ENCODE measurements at places on chromosomes 7 and 10.

GRCh38 chr10:26550774-26551526, 112.8 kb downstream of the APBB1IP start:
- no peak for DNase-seq

DNA sequence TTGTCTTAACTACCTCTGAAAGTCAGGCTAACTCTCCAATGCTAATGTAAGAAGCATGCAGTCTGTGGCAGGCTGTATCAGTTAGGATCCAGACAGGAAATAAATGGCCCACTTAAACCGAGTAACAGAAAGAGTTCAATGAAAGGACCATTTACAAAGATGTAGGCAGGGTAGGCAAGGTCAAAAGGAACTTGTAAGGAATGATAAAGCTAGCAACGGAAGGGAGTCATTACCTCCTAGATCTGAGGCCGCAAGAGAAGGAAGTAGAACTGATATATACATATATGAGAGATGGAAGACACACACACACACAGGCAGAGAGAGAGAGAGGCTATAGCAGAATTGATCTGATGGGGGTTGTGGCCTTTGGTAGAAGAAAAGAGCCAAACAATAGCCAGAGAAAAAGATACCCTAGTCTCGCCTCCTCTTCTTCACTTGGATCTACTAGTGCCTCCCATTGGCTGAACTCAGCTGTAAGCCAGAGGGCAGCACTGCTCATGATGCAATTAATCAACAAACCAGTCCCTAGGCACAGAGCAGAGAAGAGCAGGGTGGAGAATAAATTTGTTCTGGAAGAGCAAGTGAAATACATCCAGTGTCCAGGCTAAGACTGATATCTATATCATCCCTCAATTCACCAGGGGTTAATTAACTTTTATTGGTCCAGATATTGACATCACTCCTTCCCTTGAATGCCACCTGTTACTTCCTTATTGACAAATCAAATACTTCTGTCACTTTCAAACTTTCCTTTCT, 91.2 kb downstream of the LSMEM1 start:
- DNase-seq: no peak

DNA sequence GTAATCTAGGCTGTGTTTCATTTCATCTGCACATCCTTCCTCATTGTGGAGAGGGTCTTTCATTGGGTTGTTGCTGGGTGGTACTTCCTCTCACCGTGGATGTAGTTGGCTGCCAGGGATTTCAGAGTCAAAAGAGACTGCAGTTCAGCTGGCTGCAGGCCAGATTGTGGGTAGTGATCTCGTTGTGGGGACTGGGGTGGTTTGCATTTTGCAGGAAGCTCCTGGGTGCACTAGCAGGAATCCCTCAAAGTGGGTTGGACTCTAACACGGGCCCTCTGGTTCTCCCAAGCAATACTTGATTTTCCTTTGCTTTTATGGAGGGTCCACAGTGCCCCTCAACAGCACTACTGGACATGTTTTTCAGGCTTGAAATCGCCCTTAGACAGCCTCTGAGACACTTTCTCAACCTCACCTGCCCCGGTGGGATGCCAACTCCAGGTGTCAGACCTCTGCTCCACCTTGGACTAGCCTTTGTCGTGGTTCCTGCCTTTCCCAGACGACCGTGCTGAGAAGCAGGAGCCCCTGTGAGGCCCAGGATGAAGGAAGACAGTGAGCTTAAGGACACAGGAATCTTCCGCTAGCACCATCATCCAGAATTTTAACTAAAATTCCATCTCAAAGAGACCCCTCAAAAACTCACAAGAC, 23.9 kb upstream of the ZNF273 start:
- peak; percentile 37 for DNase-seq

DNA sequence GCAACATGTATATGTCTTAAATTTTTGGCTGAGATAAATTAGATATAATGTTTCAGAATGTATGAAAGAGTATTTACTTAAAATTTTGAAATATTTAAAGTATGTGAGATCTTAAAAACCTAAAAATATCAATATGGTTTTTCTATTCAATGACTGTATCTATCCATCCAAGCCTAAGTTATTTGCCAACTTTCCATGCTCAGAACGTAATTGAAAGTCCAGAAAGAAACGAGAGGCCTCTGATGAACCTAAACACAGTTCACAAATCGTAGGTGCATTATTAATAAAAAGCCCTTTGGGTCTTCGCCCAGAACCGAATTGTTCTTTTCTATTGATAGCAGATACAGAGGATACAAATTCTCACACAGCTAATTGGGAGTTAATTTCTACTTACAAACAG, 6.5 kb downstream of the SVIL start:
- no peak for DNase-seq

GRCh38 chr7:64037095-64037494, 8.1 kb upstream of the ZNF727 start:
- DNase-seq: no peak

DNA sequence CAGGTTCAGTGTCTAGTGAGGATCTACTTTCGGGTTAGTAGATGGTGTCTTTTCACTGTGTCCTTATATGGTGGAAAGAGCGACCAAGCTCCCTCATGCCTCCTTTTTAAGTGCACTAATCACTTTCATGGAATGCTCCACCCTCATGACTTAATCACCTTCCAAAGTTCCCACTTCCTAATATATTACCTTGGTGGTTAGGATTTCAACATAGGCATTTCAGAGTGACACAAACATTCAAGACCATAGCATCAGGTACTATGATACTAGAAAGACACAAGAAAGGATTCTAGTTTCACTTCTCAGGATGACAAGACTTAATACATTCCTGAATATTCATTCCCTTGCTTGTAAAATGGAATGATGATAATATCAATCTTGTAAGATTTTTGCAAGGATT, 119.1 kb upstream of the FAM3C start:
- no peak for DNase-seq

GRCh38 chr10:104521901-104522694, 119.0 kb upstream of the SORCS3 start:
- DNase-seq: no peak

GRCh38 chr7:99579956-99580777, 17.9 kb upstream of the TMEM225B start:
- no peak for DNase-seq

DNA sequence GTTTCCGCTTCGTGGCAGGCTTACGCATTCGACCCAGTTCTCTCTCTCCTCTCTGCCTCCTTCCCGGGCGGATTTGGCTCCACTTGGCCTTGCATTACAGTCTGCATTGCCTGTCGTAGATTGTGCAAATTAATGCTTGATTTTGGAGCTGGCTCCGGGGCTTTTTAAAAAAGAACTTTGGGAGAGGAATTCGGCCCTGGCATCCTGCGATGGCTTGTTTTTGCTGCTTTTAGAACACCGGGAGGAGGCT, 767 bp downstream of the EIF4EBP2 start:
- DNase-seq: peak; percentile 40

GRCh38 chr10:116272440-116273283, at the start of gene GFRA1:
TSS of gene GFRA1 (minus strand) at chr10:116273206. CDS start at chr10:116272029, 1,177 bp downstream.
- DNase-seq: no peak

- DNase-seq: no peak
Observed at GRCh38 chr7:150949971-150950491, 28.1 kb downstream of the KCNH2 start.

- peak; percentile 44 for DNase-seq
Observed at GRCh38 chr7:1087952-1088920, at the start of gene GPER1. TSS of gene GPER1 (plus strand) at chr7:1088113. CDS start at chr7:1091729, 3,616 bp downstream.

DNA sequence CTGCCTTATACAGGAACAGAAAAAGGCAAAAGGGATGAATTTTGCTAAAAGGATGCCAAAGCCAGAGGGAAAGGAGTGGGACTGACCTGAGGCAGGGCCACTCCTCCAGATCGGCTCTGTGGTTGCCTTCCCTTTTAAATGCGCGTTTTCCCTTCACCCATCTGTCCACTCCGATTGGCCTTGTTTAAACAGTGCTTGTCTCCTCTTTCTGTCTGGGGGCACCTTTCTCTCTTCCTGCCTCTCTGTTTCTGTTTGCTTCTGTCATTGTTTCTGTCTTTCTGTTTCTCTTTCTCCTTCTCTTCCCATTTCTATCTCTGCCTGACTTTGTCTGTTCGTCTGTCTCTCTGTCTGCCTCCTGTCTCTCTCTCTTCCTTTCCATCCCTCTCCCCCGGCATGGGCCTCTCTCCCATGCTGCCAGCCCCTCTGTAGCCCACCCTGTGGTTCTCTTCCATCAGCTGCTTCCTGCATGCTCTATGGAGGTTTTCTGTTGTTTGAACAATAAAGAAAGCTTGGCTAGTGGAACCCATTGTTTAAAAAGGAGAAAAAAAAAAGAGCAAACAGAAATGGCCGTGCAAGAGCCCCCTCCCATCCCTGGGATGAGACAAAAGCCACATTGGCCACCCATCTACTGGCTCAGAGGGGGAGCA, 29.5 kb upstream of the HSPB1 start:
- DNase-seq: no peak

- DNase-seq: no peak
Observed at GRCh38 chr10:125201108-125201524, 40.8 kb upstream of the CTBP2 start.

DNA sequence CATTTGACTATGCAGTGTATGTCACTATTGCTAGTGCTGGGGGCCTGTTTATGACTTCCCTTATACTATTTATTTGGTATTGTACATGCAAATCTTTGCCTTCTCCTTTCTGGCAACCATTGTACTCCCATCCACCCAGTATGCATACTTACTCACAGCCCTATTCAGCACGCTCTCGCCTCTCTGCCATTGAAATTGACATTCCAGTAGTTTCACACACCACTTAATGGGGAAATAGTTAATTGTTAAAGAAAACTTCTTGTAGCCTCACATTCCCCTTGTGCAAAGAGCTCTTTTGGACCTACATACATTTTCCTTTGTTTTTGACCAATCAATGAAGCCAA, 9.9 kb downstream of the CLDN12 start:
- DNase-seq: no peak

DNA sequence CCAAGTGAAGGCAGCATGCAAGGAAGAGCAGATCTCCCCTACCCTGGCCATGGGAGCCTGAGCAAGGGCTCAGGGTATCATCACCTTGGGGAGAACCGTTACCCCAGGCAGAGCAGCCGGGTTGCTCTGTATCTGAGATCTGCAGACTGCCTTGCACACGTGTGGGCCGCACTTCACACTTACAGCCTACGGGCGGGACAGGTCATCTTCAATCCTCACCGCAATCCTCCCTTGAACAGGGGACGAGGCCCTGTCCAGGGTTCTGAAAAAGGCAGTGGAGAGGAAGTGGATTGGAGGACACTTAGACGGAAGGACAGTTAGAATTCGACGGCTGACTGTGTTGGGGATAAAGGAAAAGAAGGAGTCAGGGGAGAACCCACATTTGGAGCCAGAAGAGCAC, 51.4 kb downstream of the NPS start:
- DNase-seq: no peak

DNA sequence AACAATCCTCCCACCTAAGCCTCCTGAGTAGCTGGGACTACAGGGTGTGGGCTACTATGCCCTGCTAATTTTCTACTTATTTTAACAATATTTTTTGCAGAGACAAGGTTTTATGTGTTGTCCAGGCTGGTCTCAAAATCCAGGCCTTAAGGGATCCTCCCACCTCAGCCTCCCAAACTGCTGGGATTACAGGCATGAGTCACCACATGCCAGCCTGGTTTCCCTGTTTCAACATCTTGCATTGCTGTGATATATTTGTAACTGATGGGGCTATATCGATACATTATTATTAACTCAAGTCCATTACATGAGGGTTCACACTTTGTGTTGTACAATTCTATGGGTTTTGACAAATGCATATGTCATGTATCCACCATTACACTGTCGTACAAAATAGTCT, 41.9 kb upstream of the OGDHL start:
- DNase-seq: no peak

- peak; percentile 87 for DNase-seq
Observed at GRCh38 chr7:37201003-37201875, 247.4 kb downstream of the ELMO1 start.

DNA sequence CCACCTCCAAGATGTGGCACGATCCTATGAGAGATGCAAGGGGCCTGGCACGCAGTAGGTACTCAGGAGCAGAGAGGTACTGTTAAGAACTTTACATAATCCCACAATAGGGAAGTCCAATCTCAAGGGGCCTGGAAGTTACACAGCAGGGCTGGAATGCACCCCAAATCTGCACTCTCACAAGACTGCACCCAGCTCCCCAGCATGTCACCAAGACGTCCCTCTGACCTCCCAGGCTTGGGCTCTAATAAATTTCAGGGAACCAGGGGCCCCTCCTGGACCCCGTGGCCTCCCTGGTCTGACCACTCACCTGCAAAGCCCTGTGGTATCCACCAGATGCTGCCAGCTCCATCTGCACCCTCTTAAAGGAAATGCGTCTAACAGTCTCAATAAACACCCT, 94.9 kb downstream of the OAT start:
- DNase-seq: no peak

- DNase-seq: no peak
Observed at GRCh38 chr7:116212869-116213268, 2.5 kb downstream of the TES start.

DNA sequence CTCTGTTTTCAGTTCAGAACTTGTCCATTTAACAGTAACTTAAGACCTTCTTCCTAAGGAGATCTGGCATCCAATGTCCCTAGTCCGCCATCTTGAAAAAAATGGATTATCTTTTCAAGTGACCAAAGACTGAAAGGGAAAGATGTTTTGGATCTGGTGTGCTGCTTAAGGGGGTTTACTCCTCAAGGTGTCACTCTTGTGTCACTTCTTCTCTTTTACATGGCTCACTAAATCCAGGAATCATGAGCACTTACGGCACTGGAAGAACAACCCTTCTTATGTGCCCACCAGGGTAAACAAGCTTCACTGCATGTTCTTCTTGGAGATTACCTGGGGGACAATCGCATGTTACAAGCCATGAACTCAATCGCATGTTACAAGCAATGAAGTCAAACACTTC, 43.7 kb downstream of the ANXA8 start:
- DNase-seq: no peak

GRCh38 chr10:23293973-23294590, 50.5 kb downstream of the C10orf67 start:
- DNase-seq: no peak

DNA sequence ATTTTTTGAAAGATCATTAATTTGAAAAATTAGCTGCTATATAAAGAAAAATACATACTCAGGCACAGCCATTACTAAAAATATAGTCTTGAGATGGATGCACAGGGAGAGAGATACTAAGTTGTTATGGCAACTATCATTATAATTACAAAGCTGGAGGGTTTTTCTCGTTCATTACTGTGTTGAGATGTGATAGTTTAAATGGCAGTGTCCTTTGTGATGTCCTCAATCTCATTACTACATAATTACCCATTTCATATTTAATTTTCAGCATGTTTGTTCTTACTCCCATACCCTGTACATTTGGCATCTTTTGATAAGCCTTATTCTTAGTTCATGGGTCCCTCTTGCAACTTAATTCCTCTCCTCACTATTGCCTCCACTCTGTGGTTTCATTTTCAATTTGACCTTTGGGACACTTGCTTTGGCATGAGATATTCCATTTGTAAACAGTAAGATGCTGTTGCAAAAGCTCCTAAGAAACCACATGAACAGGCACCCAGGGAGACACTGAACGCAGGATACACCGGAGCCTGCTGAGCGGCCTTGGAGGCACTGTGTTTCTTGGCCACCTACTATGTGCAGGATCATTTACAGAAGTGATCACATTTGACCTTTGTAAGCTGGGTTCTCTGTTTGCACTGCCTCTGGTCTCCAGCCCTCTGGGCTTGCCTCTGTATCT, 4.8 kb upstream of the CPXM2 start:
- DNase-seq: no peak
